ENCODE measurements at places on chromosomes 11 and 22.
A peak's percentile ranks its signal among the peaks of the same experiment; 100 is the strongest.

DNA sequence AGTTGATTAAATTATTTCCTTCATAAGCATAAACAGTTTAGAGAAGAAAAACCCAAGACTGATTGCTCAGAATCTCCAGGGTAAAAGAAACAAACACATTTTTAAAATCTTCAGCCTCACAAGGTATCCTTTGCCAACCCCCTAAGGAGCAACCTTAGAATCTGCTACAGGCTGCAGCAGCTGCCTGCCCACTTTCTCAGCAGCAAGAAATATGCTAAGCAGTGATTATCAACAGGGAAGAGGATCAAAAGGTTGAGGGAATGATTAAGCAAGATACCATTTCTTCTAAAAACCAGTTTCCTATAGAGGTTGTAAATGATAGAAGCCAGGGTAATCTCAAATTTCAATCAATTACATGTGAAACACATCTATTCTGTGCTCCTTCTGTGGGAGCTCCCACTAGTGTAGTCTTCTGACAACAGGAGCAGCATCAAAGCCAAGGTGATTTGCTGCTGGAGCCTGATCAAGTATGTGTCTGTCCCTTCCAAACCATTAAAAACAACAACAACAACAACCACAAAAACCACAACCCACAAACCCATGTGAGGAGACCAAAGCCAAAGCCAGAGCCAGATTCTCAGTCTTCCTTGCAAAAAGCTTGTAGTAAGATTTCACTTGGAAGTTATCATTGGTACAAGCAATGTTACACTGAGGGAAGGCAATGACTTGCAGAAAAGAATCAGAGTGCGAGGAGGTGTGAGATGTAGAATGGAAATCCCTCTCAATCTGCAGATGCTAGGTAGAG lies 761.2 kb downstream of the DLG2 start:
- DNase-seq, result no peak

DNA sequence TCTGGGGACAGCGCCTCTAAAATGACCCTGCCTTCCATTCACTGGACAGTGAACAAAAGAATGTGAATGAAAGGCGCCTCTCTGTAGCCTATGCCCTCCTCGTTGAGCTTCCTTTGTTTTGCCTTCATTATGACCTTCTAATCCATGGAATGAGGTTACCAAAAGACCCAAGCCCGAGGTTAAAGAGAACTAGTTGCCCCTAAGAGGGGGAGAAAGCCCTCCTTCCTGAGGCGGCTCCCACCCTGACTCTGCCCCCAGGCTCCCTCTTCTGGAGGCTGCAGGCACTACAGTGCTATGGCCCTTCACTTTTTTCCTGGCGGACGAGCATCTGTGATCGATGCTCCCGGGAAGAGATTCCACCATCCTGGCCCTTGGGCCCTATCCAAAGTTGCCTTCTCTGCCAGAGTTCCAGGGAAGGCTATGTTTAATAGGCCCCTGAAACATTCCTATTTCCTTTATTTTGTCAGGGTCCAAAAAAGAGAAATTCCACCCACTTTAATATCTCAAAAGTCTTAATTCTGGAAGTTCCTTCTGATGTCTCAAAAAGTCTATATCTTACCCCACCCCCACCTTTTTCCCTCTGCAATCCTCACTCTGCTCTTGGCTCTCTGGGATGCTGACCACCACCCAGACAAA lies 147.3 kb downstream of the FEZ1 start:
- peak; percentile 62 for DNase-seq

DNA sequence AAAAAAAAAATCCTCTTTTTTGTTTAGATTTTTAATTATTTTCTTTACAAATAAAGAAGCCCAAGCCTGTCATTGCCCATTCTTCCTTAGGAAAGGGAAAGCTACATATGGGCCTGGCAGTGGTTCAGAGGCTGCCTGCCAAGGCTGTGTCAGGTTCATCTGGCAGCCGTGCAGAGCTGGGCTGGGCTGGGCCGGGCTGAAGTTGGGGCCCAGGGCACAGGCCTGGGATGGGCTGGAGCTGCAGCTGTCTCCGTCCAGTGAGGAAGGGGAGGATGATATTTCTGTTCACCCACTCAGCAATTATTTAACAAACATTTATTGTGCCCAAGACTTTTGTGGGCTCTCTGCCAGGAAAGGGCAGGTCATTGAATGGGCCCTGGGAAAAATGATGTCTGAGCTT lies 4.6 kb downstream of the PRR5L start:
- no peak for DNase-seq

GRCh38 chr22:50660306-50660705 lies 12.3 kb upstream of the SHANK3 start:
- DNase-seq, result no peak

GRCh38 chr11:104581246-104581980 lies 316.8 kb downstream of the CASP12 start:
- no peak for DNase-seq

DNA sequence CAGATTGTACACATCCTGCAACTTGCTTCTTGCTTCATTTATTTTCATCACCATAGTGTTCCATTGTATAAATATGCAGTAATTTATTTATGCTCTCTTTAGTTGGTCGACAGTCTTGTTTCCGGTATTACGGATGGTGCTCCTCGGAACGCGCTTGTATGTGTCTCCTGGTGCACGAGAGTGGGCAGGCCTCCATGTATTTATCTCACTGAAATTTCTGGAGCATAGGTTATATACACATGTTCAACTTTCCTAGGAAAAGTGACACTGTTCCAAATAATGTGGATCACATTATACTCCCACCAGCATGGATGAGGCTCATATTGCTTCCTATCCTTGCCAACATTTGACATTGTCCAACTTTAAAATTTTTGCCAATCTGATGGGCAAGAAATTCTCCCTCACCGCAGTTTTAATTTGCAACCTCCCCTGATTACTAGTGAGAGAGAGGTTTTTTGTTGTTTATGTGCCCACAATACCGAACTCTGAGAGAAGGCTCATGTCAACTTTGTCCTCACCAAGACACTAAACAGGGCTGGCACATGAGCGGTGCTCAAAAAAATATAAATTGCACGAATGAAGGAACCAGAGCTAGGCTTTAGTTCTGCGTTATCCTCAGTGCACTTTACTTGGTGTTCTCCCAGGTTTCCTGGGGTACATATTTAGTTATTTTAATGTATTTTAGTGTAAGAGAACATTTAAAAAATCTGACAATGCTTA lies 3.8 kb downstream of the CSNK2A3 start:
- DNase-seq, result no peak

DNA sequence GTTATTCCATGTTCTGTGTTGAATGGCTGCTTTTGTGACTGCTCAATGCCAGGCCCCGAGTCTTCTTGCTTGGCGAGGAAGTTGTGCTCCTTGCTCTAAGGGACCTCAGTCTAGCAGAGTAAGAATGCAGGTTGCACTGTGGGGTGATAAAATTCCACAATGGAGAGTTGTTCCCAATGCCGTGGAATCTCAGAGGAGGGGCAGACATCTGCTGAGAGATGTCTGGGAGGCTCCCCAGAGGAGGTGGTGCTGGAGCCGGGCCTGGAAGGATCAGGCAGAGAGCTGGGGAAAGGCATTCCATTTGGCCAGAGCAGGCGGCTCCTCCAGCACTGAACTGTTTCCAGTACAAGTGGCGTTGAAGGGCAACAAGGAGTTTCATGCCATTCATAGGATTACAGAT lies 55.2 kb downstream of the ST3GAL4 start:
- no peak for DNase-seq

- DNase-seq, result no peak
These were observed 30.0 kb downstream of the NNMT start for GRCh38 chr11:114326151-114326550.

Data from renal cortex interstitium (tissue), 15 donors.